CD4-positive, alpha-beta T cell treated with Interleukin-12 subunit alpha and Interleukin-12 subunit beta, for 1 hour (primary cell): ENCODE measurements at places on chromosomes 3 and 15.
A peak's percentile ranks its signal among the peaks of the same experiment; 100 is the strongest.

DNA sequence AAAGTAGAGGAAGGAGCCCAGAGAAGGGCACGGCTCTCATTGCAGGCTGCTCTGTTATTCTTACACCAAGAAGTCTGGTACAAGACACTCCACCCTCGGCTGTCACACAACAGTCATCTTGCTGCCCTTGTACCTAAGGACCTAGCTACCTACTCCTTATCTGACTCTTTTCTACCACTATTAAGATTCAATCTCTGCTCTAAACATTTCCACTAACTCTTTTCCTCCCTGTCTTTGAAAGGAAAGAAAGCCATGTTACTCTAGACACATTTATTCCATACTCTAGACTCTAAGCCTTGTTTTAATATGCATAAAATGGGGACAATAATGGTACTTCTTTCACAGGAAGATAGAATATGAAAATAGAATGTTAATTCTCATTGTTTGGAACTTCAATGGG lies 73.3 kb upstream of the C3orf49 start:
- DNase-seq: no peak

GRCh38 chr15:32855942-32856341 lies 138.1 kb downstream of the GREM1 start:
- no peak for DNase-seq

GRCh38 chr15:84840741-84841429 lies 23.7 kb downstream of the ALPK3 start:
- DNase-seq: no peak

- no peak for DNase-seq
These were observed 2.4 kb upstream of the GPR87 start for GRCh38 chr3:151318991-151319390.

GRCh38 chr15:39327005-39327730 lies 253.7 kb upstream of the THBS1 start:
- DNase-seq: peak; percentile 2

DNA sequence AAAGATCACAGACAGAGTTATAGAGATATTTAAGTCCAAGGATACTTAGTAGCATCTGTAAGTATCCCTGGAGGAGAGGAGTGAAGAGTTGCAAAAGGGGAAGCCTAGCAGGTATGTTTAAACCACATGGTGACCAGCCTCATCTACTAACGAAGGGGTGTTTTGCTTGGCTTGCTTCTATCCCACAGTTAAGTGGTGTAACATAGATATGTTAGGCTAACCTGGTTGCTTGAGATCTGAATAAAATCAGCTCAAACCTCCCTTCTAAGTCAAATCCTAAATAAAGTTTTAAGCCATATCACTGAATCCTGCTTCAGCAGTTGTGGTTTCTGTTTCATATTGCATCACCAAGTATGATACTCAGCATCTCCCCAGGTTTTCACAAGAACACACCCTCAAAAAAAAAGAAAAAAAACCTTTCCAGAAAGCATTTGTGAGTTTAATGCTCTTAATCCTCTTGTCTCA lies 880.2 kb downstream of the ROBO1 start:
- DNase-seq: no peak

DNA sequence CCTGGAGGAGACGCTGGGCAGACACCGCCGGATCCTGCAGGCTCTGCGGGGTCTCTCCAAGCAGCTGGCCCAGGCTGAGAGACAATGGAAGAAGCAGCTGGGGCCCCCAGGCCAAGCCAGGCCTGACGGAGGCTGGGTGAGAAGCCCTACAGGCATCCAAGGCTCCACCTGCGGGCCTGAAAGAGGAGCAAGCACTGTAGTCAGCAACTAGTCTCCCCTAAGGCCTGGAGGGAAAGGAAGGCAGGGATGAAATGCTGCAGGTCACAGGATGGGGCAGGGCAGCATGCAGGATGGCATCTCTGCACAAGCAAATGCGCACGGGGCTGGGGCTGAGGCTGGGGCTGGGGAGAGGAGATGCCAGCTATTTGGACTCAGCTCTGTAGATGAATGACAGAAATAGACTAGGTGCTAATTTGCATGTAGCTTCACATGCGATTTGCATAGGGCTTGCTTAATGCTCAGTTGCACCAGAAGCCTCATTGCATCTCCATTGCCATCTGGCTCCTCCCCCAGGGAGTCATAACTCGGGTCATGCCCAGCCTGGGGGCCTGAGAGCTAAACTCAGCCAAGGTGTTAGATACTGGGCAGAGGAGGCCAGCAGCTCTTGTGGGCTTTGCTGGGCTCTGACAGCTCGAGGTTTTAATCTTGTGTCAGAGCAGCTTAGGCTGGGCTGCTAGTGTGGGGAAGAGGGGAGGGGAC lies 5.2 kb upstream of the CPLX3 start:
- no peak for DNase-seq

DNA sequence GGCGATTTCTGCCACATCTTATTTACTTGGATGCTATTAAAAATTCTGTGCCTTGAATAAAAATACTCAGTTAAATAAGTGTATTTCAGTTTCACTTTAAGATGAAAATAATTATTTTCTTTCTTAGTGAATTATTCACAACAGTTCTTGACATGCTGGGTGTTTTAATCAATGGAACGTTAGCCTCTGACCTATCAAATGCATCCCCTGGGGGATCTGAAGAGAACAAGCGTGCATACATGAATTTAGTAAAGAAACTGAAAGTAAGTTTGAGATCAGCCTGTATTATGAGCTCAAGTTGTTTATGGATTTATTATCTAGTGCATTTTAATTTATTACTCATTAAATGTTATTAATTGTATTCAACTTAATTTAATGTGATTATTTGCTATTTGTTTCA lies 597 bp downstream of the P2RY12 start:
- DNase-seq: no peak

- peak; percentile 7 for DNase-seq
These were observed 65.6 kb downstream of the SYNPR start for GRCh38 chr3:63343674-63344073.

- DNase-seq: no peak
These were observed 156.6 kb upstream of the IL12A start for GRCh38 chr3:159832024-159832423.

- peak; percentile 20 for DNase-seq
These were observed 16.0 kb upstream of the ADIPOQ start for GRCh38 chr3:186826410-186826975.

DNA sequence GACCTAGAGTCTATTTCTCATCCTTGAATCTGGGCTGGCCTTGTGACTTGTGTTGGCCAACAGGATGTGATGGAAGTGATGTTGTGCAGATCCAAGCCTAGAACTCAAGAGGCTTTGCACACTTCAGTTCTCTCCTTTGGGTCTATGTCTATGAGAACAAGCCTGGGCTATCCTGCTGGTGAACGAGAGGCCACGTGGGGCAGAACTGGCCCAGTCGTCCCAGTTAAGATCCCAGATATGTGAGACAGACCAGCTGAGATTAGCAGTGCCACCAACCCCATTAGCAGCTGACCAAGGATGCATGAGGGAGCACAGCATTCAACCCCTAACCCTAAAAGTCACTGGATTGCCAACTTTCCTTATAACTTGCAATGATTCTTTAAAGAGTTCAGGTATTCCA lies 99.7 kb downstream of the CTNNB1 start:
- DNase-seq: no peak

- DNase-seq: no peak
These were observed 83.6 kb downstream of the LRTM1 start for GRCh38 chr3:54844211-54844610.

GRCh38 chr3:102180280-102180931 lies 254.4 kb upstream of the ZPLD1 start:
- DNase-seq: peak; percentile 6

- peak; percentile 34 for DNase-seq
These were observed 1.6 kb downstream of the SPRED1 start for GRCh38 chr15:38254051-38254883.

- DNase-seq: no peak
These were observed 36.0 kb downstream of the SENP5 start for GRCh38 chr3:196903740-196904139.

DNA sequence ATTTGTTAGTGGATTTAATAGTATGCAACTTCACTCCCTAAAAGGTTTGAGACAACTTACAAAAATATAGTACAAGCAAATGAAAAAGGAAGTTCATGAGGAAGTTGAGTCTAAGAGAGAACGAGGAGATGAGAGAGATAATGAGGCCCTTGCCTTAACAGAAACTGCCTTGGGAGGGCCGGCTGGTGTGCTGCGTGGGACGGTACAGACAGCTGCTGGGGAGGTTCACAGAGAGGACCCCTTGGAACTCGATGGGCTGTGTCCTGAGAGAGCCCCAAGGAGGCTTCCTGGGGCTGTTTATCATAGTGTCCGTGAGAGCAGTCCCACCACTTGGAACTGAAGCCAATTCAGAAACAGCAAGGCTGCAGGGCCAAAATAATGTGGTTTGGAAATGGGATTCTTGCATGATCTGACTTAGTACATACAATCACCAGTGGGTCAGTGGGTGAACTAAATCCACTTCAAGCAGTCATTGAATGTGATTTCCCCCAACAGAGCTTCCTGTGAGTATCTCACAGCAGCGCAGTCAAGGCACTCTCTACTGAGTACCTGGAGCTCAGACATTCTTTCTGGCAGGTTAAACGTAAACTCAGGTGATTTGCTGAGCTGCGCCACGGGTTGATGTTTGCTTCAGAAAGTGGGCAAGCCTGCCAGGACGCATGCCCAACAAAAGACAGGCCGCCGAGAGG lies 90.8 kb downstream of the CRTC3 start:
- peak; percentile 27 for DNase-seq

DNA sequence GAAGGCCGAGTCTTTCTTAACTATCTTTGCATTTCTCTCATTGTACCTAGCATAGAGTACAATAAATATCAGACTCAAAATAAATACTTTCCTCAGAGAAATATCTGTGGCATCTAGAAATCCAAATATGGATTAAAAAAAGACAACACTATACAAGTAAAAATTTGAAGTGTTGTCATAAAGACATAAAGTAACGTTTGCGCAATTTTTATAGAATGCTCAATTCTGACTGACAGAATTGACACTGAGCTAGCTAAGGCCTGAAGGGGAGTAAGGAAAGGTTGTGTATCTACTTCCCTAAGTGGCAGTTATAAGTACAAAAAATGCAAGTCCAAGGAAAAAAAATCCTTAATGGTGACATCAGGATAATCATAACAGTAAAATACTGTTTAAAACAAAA lies 1.1 kb downstream of the SEC11A start:
- no peak for DNase-seq

GRCh38 chr3:171561596-171562323 lies 101.6 kb upstream of the TNIK start:
- DNase-seq: peak; percentile 16

DNA sequence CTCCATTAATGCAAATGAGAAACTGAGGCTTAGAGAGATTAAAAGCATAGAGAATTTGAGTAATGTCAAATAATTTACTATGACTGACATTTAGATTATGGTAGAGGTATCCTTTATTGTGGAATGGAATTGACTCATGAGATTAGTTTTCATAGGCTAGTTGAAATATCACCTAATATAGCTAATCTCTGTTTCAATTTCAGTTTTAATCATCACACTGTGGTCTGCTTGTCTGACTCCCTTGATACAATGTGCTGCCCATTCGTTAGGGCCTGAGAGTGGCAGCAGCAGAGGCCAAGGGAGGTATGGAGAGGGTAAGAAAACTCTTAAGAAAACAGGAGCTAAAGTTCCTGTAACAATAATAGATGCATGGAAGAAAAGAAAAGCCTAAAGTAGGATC lies 13.2 kb upstream of the ZBTB20 start:
- no peak for DNase-seq

DNA sequence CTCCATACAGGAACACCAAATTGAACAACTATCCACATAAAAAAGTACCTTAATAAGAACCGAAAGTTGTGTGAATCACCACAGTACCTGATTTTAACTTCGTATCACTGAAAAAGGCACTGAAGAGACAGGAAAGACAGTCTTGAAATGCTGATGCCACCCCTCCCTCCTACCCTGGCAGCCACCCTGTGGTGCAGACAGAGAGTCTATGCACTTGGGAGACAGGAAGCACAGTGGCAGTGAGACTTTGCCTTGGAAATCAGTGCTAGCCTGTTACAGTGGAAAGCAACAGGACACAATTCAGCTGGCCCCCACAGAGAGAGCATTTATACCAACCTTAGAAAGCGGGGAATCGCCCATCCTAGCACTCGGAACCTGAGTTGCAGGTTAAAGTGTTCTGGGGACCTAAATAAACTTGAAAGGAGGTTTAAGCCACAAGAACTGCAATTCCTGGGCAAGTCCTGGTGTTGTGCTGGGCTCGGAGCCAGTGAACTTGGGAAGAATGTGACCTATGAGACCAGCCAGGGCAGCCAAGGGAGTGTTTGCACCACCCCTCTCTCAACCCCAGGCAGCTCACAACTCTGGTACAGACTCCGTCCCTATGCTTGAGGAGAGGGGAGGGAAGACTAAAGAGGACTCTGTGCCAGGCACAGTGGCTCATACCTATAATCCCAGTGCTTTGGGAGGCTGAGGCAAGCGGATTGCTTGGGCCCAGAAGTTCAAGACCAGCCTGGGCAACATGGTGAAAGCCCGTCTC lies 240.1 kb downstream of the ISL2 start:
- no peak for DNase-seq

- no peak for DNase-seq
These were observed 309.7 kb downstream of the LSAMP start for GRCh38 chr3:116135457-116136085.
